ENCODE measurements at places on chromosomes 2 and 18. TPM values are rescaled to one million over a fixed set of nuclear protein-coding genes. Genes with fewer than 3 reads are reported as not detected.

The TMEM17 gene
- 0.13 TPM for total RNA-seq

The ZC3H6 gene
- 17.6 TPM for total RNA-seq

The LOXHD1 gene
- 0.45 TPM for total RNA-seq

DNA sequence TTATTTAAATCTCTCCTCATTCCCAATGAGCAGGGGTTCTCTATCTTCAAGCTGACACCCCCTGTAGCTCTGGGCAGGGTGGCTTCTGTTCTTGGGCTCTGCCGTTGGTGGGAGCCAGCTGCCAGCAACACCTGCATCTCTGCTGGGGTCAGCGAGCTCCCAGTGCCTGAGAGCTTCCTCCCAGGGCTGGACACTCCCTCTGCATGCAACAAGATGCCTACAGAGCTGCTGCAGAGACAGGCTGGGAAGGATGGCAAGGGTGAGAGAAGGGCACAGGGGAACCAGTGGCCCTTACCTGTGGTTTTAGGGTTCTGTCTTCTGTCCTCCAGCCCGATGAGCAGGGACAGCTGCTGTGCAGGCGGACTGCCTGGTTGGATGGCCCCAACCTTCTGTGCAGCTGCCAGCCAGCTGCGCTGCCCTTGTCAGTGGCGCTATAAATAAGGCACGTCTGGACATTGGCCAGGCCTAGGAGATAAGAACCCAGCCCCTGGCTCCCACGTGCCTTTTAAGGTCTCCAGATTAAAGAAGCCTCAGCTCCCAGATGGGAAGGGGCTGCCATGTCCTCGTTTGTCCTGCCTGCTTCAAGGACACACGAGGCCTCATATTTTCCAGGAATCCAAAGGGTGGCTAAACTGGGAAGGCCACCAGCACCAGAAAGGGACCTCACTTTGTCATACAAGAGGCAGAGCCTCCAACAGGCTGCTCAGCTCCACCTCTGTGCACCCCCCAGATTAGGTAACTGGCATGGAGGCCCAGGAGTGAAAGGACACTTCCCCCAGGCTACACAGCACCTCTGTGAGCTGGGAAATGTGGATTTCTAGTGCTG is 39.5 kb upstream of the FHL2 start:
- no peaks in the 10 kb centered on the region for H3K36me3 ChIP-seq
- DNase-seq = no peak
- H3K4me1 ChIP-seq = no peaks in the 10 kb centered on the region
- peaks cover 7% of the 10 kb centered on the region for H3K27me3 ChIP-seq

- no peaks in the 10 kb centered on the region for H3K4me1 ChIP-seq
- H3K36me3 ChIP-seq = no peaks in the 10 kb centered on the region
- DNase-seq = no peak
- no peak overlapping the region for H3K27ac ChIP-seq
- H3K27me3 ChIP-seq = no peaks in the 10 kb centered on the region
- H3K4me3 ChIP-seq = no peak overlapping the region
Observed at GRCh38 chr2:82013641-82014040, 1709.1 kb upstream of the LRRTM1 start.

- H3K4me1 ChIP-seq = peaks cover 2% of the 10 kb centered on the region
- H3K4me3 ChIP-seq = no peak overlapping the region
- peaks cover 4% of the 10 kb centered on the region for H3K27me3 ChIP-seq
- no peak overlapping the region for H3K27ac ChIP-seq
- no peak for DNase-seq
- no peaks in the 10 kb centered on the region for H3K36me3 ChIP-seq
Observed at GRCh38 chr2:241811952-241812729, 3.1 kb downstream of the NEU4 start.

GRCh38 chr2:2826209-2826551 is 495.1 kb upstream of the MYT1L start:
- H3K36me3 ChIP-seq = no peaks in the 10 kb centered on the region
- no peak overlapping the region for H3K4me3 ChIP-seq
- H3K27me3 ChIP-seq = peaks cover 2% of the 10 kb centered on the region

- no peak for DNase-seq
- no peaks in the 10 kb centered on the region for H3K27me3 ChIP-seq
- no peak overlapping the region for H3K4me3 ChIP-seq
- H3K36me3 ChIP-seq = no peaks in the 10 kb centered on the region
- no peak overlapping the region for H3K27ac ChIP-seq
Observed at GRCh38 chr2:146031158-146031557, 1511.2 kb upstream of the ZEB2 start.

- no peak for DNase-seq
- no peak overlapping the region for H3K4me3 ChIP-seq
- no peaks in the 10 kb centered on the region for H3K27me3 ChIP-seq
Observed at GRCh38 chr2:140154271-140154670, 1374.1 kb upstream of the NXPH2 start.
